Body of pancreas (tissue), 4 donors: ENCODE measurements at places on chromosomes 2 and 18.

DNA sequence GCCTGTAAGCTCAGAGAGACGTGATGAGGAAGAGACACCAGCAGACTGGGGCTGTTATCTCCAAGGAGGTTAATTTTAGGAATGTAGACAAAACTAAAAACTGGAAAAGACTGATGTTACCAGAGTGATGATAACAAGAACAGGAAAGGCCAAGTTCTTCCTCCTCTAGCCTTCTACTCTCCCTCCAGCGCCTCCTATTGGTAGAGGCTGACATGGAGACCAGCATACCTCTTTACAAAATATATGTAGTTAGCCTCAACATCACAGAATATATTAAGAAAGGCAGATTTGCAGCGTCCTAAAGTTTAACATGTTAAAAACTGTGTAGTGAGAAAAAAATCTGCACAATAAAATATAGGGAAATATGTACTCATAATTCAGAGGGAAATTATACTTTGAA, 66.0 kb downstream of the TCF4 start:
- peak; percentile 11 for DNase-seq

- DNase-seq: no peak
These were observed 317.6 kb downstream of the PRKCE start for GRCh38 chr2:45968946-45969584.

GRCh38 chr2:132804051-132804450, 134.0 kb upstream of the LYPD1 start:
- DNase-seq: no peak

GRCh38 chr2:237072067-237072931, 13.4 kb upstream of the COPS8 start:
- peak; percentile 86 for DNase-seq

GRCh38 chr18:63142594-63143225, 176.9 kb downstream of the BCL2 start:
- no peak for DNase-seq

DNA sequence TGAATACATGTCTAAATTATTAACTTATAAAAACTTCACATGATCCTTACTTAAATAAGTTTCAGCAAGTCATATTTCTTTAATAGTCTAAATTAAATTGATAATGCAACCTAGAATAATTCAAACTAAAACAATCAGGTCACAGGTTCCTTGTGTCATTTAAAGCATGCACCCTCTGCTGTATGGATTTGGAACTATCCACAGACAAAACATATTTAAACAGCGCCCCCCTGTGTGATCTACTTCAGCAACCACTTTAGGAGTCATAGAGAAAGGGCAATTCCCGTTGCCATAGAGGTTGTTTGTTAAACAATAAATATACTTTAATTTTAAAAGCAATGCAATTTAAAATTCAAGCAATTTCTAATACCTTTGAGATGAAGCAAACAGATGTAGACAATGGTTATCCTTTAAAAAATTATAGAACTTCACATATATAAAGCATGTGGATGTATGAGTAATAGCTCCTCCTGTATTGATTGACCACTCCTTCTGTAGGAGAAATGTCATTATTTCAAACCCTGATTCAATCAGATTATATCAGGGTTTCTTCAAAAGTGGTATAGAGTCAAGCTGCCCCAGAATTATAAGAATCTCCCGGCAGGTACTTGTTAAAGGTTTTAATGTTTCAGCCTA, 21.2 kb downstream of the GRB14 start:
- peak; percentile 63 for DNase-seq

DNA sequence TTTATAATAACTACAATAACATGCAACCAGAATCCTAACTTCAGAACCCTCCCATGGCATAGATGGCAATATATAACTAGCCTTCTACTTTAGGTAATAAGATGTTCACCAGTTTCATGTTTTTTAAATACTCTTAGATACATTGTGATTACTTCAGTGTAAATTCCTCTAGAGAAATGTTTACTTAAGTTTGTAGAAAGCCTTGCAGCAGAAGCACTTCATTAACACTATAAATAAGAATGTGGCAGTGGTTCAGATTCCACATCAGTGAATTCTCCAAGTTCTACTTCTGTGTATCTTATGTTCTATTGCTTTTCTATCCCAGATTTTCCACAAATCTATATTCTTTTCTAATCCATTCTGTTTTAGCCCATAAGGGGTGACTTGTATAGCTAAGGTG, 1.2 kb upstream of the RAD51AP2 start:
- DNase-seq: no peak

DNA sequence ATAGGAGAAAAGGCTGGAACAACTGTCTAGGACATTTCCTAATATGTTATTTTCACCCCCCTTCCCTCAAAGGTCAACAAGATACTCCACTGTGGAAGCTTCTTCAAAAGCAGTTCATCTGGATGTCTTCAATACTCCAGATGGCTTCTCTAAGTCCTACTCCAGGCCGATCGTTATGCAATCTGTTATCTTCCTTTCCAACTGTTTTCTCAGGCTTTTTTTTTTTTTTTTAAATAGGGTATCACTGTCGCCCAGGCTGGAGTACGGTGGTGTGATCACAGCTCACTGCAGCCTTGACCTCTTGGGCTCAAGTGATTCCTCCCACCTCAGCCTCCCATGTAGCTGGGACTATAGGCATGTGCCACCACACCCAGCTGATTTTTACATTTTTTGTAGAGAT, 26.3 kb downstream of the ATP8B1 start:
- DNase-seq: no peak

DNA sequence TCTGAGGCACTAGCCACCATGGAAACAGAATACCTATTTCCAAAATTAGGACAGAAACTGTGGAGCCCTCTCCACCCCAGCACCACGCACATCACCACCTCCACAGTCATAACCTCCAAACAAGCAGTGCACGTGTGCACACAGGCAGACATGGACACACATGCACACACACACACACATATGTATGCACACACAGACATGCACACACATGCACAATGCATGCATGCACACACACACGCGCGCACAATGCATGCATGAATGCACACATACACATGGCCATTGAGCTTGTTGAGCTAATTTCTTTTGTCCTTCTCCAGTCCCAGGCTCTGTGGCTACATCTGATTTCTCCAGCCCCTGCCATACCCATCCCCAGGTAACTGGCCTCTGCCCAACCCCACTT, 161.6 kb upstream of the EPB41L3 start:
- no peak for DNase-seq

DNA sequence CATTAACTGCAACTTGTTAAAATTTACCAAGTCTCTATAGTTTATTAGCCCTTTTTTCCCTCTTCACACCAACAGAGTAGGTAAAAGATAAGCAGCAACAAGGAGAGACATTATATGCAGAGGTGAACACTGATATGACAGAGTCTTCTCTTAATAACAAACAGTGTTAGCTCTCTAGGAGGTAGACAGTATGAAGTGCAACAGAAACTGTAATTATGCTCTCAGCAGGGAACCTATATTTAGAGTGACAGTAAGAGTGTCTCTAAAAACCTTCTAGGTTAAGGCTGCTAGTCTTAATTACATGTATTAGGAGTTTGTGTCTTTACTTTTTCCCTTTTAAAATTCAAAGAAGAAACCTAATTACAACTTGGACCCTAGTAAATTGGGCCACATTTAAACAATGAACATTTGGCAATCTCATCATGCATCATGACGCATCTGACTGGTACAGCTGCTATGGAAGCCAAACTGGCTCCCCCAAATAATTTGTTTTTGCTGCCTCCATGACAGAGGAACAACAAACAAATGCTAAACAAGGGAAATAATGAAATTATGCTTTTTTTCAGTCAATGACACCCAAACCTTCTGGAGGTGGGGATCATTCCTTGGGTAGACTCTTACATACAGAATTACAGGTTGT, 69.9 kb upstream of the MMADHC start:
- no peak for DNase-seq

DNA sequence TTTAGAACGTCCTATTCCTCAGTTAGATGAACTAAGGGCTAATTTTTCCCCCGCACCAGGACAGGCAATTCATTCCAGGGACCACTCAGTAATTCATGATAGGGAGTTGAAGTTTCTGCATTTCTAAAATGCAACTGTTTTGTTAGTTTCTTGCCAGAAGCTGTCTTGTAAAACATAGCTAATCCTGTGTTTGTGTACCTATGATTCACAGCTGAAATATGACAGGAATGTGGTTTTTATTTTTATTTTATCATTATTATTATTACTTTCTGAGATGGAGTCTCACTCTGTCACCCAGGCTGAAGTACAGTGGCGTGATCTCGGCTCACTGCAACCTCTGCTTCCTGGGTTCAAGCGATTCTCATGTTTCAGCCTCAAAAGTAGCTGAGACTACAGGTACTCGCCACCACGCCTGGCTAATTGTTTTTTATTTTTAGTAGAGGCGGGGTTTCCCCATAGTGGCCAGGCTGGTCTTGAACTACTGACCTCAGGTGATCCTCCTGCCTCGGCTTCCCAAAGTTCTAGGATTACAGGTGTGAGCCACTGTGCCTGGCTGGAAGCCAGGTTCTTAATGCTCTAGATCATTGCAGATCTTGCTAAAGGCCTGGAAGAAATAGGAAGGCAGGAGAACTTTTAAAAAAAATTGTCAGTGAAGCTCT, 154.8 kb upstream of the FHL2 start:
- DNase-seq: no peak

- DNase-seq: no peak
These were observed 2.5 kb downstream of the PXDN start for GRCh38 chr2:1741851-1742250.

DNA sequence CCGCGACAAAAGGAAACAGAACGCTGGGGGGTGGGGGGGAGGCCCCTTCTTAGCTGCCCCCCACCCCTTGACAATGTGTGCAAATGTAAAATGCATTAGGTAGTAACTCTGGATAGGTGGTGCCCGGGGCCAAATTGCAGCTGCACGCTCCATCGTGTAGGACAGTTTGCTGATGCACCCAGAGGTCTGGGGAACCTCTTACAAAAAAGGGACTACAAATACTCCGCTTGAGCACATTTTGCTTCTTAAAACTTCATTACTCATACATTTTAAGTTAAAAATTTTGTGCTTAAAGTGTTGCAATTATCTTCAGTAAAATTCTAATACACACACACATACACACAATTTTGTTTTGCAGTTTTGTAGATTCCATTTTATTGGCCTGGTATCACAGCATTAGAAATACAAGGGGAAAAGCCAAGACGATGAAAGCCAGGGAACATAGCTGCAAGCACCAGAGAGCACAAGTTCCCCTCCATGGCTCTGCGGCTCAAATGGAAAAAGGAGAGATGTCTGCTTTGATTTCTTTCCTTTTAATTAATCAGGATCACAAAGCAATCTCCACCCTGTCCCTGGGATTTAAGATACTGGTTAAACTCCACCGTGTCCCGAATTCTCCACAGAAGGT, 582.1 kb downstream of the ZEB2 start:
- no peak for DNase-seq

GRCh38 chr2:12313445-12314126, 403.1 kb upstream of the TRIB2 start:
- no peak for DNase-seq
